ENCODE measurements at places on chromosomes 5 and 9.
A peak's percentile ranks its signal among the peaks of the same experiment; 100 is the strongest.

GRCh38 chr9:23945897-23946296 is 119.9 kb upstream of the ELAVL2 start:
- DNase-seq: no peak

GRCh38 chr5:154388842-154389241 is 57.0 kb upstream of the SAP30L start:
- no peak for DNase-seq

GRCh38 chr9:118444403-118444802 is 740.2 kb downstream of the TLR4 start:
- DNase-seq: no peak

GRCh38 chr9:136650021-136650420 is 12.7 kb upstream of the EGFL7 start:
- DNase-seq: no peak

DNA sequence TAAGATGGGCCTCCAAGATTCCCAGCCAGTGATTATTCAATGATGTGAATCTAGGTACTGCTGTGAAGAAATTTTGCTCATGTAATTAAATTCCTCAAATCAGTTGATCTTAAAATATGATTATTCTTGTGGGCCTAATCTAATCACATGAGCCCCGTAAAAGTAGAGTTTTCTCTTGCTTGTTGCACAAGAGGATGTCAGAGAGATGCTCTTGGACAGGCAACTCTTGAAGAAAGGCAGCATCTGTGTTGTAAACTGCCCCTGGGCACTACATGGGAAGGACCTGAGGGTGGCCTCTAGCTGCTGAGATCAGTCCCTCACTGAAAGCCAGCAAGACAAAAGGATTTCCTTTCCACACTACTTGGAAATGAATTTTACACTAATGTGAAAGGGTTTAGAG is 132.9 kb downstream of the TRPM3 start:
- DNase-seq: no peak

DNA sequence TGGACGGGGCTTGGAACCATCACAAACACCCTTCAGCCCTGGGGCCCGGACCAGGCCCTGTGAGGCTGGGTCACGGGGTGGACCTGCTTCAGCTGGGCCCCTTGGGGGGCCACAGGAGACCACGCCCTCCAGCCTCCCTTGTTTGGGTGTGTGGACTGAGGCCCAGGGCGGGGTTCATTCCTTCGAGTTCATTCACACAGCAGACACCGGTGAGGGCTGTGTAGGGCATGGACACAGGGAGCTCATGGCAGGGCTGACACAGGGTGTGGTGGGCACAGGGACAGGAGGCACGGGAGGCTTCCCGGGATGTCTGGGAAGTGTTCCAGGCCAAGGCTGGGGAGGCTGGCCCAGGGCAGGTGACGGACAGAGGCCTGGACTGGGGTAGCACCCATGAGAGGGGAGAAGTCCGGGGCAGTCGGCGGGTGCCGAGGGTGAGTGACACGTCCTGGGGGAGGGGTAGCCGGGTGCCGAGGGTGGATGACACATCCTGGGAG is 8.9 kb downstream of the DNLZ start:
- peak; percentile 49 for DNase-seq

- no peak for DNase-seq
Measured at GRCh38 chr9:7265181-7265580, 507.4 kb downstream of the KDM4C start.

DNA sequence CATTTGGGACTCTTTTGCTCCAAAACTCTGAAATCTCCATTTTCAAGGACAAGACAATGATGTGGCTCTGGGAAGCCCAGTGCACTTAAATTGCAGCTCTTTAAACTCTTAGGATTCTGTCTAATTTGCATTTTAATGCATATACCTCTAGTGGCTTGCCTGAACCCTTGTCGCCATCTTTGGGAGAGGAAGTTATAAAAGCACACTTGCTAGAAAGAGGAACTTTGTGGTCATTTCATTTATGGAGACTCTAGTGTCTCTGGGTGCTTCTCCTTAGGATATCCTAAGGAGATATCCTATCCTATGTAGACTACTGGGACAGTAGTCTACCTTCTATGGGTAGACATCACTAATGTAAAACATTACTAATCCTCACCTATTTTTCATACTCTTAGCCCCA is 77.3 kb upstream of the SLC1A3 start:
- DNase-seq: no peak

GRCh38 chr9:123696476-123696875 is 233.4 kb downstream of the DENND1A start:
- no peak for DNase-seq

DNA sequence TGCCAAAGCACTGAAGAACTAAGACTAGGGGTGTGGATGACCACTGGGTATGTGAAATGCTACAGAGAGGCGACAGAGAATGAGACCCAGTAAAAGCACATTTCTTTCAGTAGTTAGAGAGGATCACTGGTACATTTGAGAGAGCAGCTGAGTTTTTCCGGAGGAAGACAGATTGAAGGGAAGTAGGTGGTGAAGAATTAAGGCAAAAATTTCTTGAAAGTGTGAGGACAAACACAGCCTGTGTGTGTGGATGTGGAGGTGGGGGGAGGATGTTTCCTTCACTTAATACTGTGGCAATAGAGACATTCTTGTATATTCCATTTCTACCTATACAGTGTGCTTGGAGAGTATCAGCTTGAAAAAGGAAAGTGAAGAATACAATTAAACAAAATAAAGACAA is 871.2 kb upstream of the DMAC1 start:
- DNase-seq: no peak

Data from HTR-8/SVneo (cell line).